ENCODE measurements at places on chromosomes 13 and 19. TPM values are rescaled to one million over a fixed set of nuclear protein-coding genes. Genes with fewer than 3 reads are reported as not detected.
A peak's percentile ranks its signal among the peaks of the same experiment; 100 is the strongest.

RASIP1 gene
- total RNA-seq, result 4.7 TPM

PEG3 gene
- total RNA-seq, result 0.72 TPM

GRCh38 chr13:52371736-52372247 lies 34.2 kb downstream of the THSD1 start:
- no peaks in the 10 kb centered on the region for H3K36me3 ChIP-seq
- H3K27me3 ChIP-seq, result no peaks in the 10 kb centered on the region
- no peaks in the 10 kb centered on the region for H3K4me1 ChIP-seq
- H3K27ac ChIP-seq, result no peak overlapping the region

DNA sequence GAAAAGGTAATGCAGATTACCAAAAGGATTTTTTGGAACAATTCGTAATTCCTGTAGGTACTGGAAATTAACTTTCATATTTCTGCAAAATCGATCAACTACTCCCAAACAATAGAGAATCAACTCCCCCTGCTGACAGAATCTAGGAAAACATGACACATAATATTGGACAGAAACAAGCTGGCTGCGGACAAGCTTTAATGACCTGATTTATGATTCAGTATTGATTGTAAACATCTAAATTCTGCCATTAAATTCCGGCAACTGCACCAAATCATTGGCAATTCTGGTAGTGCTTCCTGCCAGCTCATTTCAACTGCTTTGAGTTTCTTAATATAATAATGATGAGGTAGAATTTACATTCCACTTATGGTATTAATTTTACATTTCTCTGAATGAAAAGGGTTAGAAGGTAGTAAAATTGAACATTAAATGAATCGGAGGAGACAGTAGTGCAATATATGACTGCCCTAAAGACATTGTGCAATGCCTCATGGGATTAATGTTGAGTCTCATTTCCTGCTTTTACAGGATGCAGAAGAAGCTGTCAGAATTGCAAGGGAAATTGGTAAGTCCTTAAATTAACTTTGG lies 146.5 kb downstream of the PCCA start:
- H3K27ac ChIP-seq, result no peak overlapping the region
- no peaks in the 10 kb centered on the region for H3K27me3 ChIP-seq

DNA sequence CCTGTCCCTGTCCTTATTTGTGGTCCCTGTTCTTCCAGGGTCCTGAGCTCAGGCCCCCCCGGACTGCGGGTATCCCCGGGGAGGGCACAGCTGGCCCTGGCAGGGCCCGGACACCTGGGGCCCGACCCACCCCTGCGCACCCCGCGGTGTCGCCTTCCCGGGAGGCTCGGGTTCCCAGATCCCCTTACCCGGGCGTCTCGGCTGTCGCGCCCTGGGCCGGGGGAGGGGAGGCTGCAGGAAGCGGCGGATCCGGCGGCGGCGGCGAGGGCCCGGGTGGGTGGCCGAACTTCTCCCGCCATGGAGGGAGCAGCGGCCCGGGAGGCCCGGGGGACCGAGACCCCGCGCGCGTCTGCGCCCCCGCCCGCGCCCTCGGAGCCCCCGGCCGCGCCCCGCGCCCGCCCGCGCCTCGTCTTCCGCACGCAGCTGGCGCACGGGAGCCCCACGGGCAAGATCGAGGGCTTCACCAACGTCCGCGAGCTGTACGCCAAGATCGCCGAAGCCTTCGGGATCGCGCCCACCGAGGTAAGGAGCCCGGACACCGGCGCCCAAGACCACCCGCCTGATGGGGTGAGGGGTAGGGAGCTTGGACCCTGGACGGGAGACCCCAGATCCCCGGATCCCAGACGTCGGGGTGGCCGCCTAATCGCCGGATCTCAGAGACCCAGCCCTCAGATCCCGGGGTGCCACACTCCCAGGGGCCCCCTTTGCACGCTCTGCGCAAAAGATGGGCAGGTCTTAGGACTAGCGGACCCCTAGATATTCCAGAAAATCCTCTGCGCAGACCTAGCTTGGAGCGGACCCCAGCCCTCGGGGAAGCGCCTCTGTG lies at the start of gene GIPC3:
GIPC3 (plus strand) TSS at position 178 of the 826 bp plus-strand sequence; CDS start at position 298, 120 bp downstream.
- H3K4me1 ChIP-seq, result peaks cover 22% of the 10 kb centered on the region
- peaks cover 2% of the 10 kb centered on the region for H3K27me3 ChIP-seq
- peak within 1 kb of the TSS; percentile 21 for H3K27ac ChIP-seq

Data from stomach (tissue), 19 donors.